ENCODE measurements at places on chromosomes 6 and 20. TPM values are rescaled to one million over a fixed set of nuclear protein-coding genes. Genes with fewer than 3 reads are reported as not detected.

The POM121L2 gene
- not detected for total RNA-seq

The ATP9A gene
- total RNA-seq = 98.5 TPM

- DNase-seq = no peak
Measured at GRCh38 chr6:40640599-40641227, 53.5 kb upstream of the LRFN2 start.

GRCh38 chr6:30754631-30755030 lies 10.3 kb upstream of the IER3 start:
- DNase-seq = no peak

DNA sequence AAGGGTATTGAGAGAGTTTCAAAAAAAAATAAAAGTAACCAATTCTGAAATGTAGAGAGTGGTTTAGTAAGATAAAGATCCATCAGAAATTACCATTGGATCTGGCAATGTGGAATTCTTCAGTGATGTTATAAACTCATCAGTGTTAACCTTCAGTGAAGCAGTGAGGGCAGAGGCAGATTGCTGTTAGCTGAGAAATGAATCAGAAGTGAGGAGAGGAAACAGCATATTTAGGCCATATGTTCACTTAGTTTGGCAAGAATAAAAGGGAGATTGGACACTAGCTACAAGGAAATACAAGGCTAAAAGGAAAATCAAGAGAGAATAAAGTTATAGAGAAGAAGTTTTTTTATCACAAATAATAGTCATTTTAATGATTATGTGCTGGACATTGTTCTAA lies 9.6 kb downstream of the KCNQ5 start:
- DNase-seq = no peak

GRCh38 chr20:35155936-35156335 lies 8.8 kb upstream of the EDEM2 start:
- no peak for DNase-seq

- DNase-seq = no peak
Measured at GRCh38 chr20:62814060-62814708, 2.7 kb upstream of the COL9A3 start.

- peak; percentile 12 for DNase-seq
Measured at GRCh38 chr20:14189794-14190402, 147.5 kb downstream of the FLRT3 start.

DNA sequence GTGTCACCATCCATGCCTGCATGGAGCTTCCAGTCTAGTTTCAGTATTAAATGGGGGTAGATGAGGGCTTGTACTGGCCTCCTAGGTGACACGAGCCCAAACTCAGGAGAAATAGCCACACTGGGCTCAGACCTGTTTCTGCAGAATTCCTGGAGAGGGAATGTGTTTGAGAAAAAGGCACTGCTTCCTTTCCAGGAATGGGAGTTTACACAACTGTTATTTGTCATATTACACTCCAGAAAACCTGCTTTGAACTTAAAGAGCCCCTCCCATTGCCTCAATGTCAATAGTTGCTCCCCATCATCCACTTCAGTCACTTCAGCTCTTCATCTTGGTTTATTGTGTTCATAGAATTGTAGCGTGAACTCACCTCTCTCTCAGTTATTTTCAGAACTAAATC lies 151.5 kb downstream of the CFAP61 start:
- DNase-seq = no peak

- no peak for DNase-seq
Measured at GRCh38 chr6:52909131-52909530, 367 bp downstream of the GSTA3 start.

DNA sequence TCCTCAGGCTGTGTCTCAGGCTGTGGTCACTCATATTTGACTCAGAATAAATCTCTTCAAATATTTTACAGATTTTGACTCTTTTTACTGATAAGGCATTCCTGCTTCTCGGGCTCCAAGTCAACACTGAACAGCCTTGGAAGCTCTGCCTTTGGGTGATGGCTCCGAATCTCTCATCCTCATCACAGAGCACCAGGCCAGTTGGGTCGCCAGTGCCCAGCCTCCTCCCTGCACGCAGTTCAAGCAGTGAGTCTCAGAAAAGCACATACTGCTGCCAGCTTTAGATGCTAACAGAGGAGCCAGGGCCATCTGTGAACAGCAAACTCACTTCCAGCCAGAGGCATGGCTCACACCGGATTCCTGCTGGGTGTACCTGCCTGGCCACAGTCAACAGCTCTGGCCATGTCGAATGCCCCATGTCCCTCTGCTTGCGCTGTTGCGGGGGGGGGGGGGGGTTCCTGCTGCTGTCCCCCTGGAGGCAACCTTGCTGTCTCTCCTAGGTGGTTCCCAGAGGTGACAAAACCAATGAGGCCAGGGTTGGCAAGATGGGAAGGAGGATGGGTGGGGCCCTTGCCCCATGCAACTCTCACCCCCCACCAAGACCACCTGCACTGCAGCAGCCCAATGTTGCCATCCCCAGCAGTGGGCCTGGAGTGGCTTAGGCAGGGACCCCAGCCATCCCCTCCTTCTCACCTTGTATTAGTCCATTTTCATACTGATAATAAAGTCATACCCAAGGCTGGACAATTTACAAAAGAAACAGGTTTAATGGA lies 248.8 kb downstream of the ERMARD start:
- DNase-seq = no peak
